ENCODE measurements at places on chromosomes 12 and 14.

- peak; percentile 80 for DNase-seq
Observed at GRCh38 chr14:50363714-50364111, 33.0 kb downstream of the CDKL1 start.

DNA sequence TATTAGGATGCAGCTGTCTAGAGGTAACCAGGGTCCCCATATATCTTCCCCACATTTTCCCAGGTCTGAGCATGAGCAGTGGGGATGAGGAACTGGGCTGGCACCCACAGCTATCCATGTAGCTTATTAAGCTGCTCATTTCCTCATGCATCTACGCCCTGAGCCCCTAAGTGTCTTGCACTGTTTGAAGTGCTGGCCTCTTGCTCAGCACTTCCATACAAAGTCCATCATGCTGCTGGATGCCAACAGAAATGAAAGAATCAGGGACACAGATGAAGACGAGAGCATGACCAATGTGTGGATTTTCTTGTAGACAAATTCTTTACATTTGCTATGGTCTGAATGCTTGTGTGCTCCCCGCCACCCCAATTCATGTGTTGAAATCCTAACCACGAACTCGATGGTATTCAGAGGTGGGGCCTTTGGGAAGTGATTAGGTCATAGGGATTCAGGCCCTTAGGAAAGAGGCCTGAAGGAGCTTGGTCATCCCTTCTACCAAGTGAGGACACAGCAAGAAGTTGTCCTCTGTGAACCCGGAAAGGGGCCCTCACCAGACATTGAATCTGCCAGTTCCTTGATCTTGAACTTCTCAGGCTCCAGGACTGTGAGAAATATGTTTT is 54.5 kb downstream of the C12orf75 start:
- peak; percentile 23 for DNase-seq

GRCh38 chr12:53758081-53758729 is 6.4 kb upstream of the CISTR start:
- DNase-seq, result peak; percentile 67

- DNase-seq, result no peak
Observed at GRCh38 chr14:56463271-56463890, 116.2 kb upstream of the TMEM260 start.

DNA sequence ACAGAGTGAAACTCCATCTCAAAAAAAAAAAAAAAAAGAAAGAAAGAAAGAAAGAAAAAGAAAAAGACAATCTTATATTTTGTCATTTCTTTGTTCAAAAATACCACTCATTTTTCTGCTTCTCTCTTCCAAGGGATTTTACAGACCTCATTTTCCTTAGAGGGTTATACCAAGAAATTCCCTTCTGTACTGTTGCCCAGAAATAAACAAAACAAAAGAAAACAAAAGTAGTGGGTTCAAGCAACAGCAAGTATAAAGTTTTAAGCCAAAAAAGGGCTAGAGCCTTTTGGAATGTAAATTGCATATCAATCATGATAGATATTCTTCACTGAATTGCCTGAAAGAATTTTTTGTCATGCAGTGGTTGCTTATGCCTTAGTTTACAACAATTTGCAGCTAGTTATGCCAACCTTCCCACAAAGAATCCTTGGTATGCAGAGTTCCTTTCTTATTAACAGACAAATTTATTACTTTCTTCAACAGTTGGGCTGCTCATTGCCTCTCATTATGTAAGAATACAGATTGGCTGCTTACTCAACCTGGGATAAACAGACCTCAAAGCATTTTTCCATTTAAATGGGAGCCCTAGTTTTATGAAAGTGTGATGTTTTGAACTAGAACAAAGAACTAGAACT is 129.1 kb upstream of the PPFIA2 start:
- no peak for DNase-seq

DNA sequence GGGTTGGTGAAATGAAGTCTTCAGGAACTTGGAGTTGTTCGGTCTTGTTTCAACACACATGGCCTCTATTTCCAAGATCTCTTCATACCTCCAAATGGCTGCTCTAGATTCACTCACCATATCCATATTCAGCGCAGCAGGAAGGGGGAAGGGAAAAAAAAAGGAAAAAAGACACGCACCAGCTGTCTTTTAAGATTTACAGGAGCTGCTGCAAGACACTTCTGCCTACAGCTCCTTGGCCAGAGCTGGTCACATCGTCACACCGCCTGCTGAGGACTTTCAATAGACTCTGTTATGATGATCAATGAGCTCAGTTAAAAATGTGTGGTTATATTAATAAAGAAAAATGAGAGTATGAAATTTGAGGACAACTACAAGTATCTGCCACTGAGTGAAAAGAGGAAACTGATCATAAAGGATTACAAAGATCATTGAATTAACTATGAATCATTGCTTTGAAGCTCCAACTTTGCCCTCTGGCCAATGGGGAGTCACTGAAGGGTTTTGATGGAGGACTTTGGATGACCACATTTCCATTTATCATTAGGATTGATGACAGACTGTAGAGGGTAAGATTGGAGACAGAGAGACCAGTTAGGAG is 182.1 kb upstream of the HMGA2 start:
- no peak for DNase-seq

- no peak for DNase-seq
Observed at GRCh38 chr12:88553941-88554658, 26.2 kb downstream of the KITLG start.

GRCh38 chr12:11824736-11825135 is 175.3 kb downstream of the ETV6 start:
- no peak for DNase-seq

DNA sequence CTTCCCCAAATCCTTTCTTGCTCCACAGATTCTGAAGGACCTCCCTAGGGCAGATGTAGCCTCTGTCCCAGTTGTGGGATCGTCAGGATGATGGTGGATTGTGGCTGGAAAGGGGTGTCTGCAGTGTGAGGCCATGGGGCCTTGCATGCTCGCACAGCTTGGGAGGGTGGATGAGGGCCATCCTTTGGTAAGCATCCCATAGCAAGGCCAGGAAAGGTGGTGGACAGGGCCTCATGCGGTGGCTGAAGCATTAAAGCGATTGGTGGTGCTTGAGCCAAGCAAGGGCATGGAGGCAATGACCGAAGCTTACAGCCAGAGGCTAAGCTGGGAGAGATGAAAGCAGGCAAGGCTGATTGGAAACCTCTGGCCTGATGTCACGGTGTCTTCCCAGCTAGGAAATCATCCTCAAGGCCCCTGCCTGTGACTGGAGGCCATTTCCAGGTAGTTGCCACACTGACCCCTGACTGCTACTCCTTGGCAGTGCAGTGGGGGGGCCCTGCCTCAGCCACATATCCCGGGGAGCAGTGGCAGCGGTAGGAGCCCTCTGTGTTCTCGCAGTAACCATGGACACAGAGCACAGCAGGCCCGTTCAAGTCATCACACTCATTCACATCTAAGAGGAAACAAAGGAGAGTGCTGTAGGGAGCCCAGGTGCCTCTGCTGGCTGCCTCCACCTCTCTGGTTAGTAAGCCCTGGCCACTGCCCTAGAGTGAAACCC is 7.0 kb downstream of the ISCA2 start:
- DNase-seq, result no peak

DNA sequence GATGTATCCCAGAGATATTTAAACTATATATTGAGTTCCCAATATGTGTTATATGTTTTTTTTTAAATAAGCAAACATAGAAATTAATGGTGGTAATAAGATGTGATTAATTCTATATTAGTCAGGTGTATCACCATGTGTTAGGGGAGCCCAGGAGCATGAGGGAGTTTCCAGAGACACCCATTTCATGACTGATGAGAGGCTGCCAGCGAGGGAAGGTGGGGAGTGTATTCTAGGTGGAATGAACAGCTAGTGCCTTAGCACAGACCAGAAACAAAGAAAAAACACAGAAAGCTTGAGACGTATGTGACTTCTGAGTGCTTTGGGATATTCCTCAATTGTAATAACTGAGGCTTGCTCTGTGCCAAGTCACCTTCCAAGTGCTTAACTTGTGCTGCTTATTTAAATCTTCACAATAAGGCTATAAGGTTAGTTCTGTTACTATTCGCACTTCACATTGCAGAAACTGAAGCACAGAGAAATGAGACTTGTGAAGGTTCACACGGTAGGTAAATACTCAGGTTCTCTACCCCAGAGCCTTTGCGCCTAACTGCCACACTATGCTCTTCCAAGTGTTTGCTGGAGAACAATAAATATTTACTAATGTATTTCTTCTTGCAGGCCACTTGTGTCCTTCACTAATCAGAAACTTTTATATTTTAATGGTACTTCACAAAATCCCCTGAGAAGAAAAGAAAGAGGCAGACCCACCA is 17.9 kb upstream of the MGP start:
- DNase-seq, result no peak

DNA sequence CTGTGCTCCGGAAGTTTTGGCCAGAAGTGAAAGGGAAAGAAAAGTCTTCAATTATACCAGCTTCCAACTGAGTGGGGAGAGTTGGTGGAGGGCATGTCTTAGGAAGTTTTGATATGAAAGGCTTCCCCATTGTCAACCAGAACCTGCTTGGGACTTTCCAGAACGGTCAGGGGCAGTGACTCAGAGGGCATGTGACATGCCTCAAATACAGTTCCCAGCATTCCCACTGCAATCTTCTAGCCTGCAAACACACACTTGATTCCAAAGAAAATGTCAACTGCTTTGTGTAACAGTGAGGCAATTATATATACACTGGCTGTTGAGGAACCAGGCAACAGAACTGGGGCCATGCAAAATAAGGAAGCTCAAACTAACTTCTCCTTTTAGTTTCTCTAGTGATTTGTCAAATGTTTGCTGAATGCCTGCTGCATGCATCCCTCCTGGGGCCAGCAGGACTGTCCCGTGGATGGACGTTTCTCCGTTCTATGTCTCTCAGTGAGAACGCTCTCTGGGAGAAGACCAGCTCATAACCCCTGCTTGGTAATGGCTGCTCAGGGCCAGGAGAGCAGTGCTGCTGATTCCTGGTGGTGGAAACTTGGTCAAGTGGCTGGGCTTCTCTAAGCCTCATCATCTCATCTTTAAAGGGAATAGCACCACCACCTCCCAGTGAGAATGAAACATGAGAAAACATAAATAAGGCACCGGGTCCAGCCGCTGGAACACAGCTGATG is 18.3 kb downstream of the SLC25A47 start:
- DNase-seq, result peak; percentile 76

DNA sequence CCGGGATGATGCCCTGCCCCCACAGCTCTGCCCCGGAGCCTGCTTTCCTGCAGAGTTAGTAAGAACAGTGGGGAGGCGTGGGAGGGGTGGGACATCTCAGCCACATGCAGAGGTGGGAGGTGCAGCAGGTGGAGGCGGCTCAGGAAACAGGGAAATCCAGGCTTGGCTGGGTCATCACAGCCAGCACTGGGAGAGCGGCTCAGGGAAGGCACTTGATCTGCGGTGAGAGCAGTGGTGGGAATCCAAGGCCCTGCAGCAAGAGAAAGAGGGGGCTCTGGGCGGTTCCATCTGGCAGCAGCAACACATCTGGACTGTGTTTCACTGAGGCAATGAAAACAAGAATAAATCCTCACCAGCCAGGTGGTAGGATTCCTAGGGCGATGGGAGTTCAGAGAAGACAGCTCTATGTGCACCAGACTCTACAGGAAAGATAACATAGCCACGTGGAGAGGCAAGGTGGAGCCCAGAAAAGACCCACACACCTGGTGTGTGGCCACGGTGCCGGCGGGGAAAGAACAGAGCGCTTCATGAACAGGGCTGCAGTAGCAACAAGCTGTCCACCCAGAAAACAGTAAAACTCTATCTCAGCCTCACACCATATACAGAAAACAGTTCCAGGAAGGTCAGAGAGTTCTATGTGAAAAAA is 57.6 kb downstream of the CCDC85C start:
- DNase-seq, result no peak

DNA sequence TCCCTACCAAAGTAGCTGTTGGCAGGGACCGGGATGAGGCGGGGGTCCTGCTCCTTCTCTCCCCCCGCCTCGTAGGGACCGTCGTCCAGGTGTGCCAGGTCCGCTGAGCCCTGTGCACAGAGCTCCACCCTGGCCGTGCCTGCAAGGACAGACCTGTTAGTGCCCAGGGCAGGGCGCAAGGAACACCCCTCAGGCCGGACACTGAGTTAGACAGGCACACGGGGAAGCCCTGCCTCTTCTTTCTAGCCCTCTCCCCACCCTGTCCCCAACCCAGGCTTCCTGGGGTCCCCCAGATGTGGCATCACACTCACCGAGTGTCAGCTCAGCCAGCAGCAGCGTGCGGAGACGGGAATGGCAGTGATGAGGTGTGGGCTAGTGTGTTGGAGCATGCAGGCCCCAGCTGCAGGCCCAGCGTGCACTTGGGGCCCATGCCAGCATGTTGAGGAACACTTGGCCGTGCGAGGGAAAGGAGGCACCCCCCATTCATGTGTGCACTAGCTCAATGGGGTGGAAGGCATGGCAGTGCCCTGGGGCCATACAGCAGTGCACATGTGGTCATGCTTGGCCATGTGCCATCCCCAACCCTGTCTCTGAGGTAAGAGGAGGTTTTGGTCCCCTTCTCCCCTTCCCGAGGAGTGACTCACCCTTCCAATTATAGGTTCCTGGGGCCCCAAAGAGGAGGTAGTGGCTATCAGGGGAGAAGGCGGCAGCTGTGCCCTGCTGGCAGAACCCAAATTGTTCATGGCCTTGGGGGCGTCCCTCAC is 7.3 kb downstream of the ITGA7 start:
- peak; percentile 76 for DNase-seq

DNA sequence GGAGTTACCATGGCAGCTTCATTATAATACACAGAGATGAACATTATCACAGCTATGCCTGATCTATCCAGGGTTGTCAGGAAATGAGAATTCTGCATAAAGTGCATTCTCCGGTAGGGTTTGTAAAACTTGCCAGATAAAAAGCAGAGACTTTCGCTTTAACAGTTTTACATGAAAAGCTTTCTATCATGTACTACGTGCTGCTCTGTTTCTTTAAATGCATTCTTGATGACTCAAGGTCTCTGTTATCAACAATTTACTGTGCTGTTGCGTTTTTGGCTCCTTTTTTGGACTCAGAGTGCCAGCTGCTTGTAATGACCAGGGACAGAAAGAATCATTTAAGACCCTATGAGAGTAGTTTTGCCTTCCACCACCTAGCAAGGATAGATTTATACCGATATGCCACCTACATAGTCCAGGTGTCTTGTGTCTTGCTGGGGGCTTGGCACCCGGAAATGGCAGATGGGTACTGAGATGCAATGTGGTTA is 371.2 kb downstream of the BTG1 start:
- no peak for DNase-seq

- DNase-seq, result peak; percentile 85
Observed at GRCh38 chr14:75277008-75277814, 1.4 kb upstream of the FOS start.

DNA sequence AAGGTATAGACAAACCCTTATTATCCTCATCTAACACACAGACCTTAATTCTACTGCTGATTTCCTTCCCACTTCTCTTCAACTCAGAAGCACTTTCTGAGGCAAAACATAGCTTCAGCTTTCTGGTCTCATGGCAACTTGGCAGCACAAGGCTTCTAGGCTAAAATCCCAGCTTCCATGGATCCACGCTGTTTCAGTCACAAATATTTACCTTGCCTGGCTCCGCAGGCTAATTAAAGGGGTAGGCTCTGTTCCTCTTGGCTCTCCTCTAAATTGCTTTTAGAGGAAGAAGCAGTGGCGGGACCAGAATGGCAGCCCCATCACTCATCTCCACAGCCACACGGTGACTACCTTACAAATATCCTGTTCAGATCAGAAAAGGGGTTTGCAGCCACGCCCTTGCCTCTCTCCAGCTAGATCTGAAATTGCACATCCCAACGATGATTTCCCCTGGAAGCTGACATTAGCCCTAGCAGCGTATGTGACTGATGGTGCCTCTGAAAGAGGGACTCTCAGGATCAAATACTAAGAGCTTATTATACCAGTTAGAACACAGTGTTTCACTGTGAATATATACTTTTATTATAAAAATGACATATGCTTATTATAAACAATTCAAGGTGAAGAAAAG is 221.5 kb upstream of the NUDT4 start:
- DNase-seq, result no peak
